ENCODE measurements at places on chromosomes 2 and 18.
A peak's percentile ranks its signal among the peaks of the same experiment; 100 is the strongest.

DNA sequence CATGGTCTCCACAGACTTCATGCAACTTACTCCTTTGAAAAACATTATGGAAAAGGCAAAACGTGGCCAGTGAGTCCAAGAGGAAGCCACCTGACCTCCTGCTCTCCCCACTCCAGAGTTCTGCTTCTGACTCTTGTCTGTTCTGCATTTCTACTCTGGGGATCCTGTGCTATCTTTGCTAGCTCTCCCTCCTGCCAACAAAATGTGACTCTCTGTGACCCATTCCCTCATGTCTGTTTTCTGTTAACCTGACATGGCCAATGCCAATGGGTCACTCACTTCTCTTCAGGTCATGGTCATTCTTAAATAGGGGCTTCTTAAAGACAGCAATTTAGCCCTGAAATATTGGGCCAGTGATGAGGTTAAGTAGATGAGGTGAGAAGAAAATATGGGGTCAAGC, 210.3 kb downstream of the CDH20 start:
- DNase-seq = no peak

DNA sequence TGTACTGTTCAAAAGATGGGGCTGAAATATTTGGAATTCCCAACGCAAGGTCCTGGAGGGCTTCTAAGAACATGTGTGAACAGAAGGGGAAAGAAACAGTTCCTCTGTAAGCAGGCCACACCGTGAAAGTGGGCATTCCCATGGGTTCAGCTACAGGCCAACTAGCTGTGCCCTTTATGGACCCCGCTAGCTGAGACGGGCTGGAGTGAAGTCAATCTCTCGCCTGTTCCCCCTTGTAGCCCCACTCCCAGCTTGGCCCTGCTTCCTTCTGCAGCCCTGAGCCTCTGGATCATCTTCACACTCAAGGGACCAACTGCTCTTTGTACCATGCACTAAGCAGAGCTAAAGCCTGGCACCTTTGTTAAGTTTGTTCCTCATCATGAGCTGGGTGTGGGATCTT, 55.4 kb downstream of the POLR1A start:
- no peak for DNase-seq

GRCh38 chr2:149606251-149606811, 18.8 kb upstream of the MMADHC start:
- peak; percentile 27 for DNase-seq

GRCh38 chr2:122764014-122764413, 1008.6 kb downstream of the TSN start:
- DNase-seq = no peak

GRCh38 chr2:207282916-207283315, 117.2 kb upstream of the KLF7 start:
- no peak for DNase-seq

DNA sequence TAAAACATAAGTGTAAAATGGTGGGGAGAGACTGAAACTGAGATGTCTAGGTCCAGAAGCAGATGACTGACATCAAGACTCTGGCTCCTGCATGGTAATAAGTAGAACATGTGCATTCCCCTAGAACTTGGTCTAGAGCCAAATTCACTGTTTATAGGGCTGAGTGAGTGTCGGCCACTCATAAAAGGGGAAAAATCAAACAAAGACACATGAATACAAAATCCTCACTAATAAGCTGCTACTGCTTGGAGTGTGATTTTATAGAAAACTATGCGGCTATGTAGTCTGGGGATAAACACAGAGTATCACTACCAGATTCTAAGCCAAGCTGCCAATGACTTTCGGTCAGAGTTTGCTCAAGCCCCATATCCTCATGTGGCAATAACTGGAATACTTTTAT, 1080.8 kb upstream of the DDX18 start:
- peak; percentile 4 for DNase-seq

DNA sequence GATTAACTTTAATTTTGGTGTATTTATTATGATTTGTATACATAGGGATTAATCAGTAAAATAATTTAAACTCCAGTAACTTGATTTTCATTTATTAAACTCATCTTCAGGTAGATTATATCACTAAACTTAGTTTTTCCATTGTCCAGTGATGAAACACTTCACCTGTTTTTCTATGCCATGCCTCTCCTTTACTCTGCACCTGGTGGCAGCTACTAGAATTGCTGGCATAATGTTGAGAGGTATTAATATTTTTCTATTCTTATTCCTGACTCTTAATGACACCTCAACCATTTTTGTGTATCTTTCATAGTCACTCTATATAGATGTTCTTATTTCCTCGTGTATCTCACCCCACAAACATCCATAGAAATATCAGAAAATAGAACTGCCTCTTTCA, 940.3 kb upstream of the CRIM1 start:
- DNase-seq = no peak

- DNase-seq = peak; percentile 22
Measured at GRCh38 chr18:3514312-3515216, 64.6 kb downstream of the TGIF1 start.

All from fibroblast of skin of right biceps (primary cell).